ENCODE measurements at places on chromosomes 7 and 10.

- no peak for DNase-seq
Measured at GRCh38 chr7:101418694-101419093, 56.0 kb downstream of the COL26A1 start.

DNA sequence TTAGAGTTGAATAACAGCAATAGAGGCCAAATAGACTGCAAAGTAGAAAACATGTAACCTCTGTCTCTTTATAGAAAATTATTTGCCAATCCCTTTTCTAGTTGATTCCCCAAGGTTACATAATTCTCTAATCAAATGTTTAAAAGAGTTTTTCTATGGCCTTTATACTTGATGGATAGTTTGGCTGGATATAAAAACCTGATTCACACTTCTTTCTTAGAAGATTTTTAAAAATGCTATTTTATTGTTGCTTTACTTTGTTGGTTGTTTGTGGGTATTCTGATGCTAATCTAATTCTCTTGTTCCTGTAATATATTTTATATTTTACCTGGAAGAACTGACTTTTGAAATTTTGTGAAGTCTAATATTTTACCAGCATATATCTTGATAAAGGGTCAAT, 331.1 kb upstream of the MTPN start:
- no peak for DNase-seq

GRCh38 chr7:132368246-132368900, 207.9 kb downstream of the PLXNA4 start:
- DNase-seq: no peak

GRCh38 chr7:12890586-12890985, 203.2 kb downstream of the ARL4A start:
- DNase-seq: no peak

DNA sequence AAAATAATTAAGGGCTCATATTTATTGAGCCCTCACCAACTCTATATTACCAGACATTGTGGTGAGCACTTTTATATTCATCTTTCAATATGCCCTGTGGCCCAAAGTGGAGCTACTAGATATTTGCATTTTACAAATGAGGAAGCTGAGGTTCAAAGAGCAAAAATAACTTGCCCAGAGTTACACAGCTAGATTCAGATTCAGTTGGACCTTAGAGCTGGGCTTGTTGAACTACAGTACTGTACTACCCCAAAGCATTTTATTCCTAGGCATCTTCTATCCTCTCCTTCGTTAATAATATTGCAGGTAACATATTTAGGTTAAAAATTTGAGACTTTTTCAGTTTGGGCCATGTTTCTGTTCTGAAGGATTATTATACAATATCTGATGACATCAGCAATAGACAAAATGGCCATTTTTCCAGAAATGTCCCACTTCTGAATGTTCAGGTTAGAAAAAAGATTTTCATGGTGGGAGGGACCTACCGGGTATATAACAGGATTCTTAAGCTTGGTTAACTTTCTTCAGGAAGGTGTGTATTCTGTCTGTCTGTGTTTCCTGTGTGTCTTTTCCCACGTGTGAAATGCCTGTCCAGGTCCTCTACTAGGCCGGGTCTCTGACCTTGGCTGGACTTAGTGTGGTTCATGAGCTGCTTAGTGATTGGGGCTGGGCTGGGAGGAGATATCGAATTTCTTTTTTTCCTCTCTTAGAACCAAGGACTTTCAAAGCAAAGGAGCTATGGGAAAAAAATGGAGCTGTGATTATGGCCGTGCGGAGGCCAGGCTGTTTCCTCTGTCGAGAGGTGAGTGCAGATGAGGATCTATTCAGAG, 13.6 kb downstream of the PRXL2A start:
- DNase-seq: no peak

- DNase-seq: no peak
Measured at GRCh38 chr7:73343671-73344380, 15.9 kb downstream of the FKBP6 start.

GRCh38 chr7:19815546-19815945, 42.1 kb upstream of the TMEM196 start:
- no peak for DNase-seq

GRCh38 chr10:35433851-35434426, 97.6 kb downstream of the CCNY start:
- DNase-seq: peak; percentile 72

DNA sequence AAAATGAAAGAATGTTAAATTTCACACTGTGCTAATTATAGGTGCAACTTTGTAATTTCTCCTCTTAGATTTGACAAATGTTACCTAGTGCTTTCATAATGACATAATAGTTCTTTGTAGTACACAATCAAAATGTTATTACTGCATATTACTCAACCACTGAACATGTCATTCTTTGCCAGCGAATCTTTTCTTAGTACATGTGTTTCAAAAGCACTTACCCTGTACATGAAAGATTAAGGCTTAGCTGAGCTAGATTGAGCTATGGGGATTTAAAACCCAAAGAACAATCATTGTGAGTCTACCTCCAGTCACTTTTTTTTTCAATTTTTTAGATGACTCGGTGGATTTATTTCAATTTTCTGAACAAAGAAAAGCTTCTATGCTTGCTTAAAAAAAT, 123.5 kb upstream of the FERD3L start:
- no peak for DNase-seq

- no peak for DNase-seq
Measured at GRCh38 chr10:121351540-121351939, 246.7 kb downstream of the FGFR2 start.

DNA sequence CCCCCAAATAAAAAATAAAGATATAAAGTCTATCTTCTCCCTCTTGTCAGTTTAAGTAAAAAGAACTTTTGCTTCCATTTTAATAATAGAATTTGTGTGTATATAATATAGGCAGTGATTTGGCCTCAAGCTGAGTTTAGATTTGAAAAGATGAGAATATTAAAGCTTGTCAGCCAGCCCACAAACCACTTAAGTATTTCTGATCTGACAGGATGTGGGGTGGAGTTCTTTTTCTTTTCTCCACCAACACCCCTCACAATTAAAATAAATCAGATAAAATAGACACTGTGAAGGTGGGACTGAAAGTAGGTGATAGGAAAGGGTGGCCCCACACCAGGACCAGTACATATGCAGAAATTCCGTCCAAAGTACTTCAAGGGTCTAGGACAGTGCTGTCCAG, 714.1 kb downstream of the AUTS2 start:
- DNase-seq: no peak

DNA sequence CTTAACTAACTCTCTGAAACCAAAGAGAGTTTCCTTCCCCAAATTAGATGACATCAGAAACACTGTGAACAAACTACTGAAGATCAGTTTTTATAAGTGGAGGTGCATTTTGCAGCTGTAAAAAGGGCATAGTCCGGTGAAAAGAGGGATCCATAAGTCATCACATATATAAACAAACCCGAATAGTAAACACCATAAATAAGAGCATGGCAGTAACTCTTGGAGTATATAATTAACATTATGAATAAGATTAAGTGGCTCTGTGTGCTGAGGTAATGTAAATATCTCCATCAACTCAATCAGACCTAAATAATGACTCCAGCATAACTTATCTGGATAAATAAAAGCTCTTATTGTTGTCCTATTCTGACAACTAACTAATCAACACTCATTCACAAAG, 43.0 kb upstream of the SHTN1 start:
- DNase-seq: no peak

DNA sequence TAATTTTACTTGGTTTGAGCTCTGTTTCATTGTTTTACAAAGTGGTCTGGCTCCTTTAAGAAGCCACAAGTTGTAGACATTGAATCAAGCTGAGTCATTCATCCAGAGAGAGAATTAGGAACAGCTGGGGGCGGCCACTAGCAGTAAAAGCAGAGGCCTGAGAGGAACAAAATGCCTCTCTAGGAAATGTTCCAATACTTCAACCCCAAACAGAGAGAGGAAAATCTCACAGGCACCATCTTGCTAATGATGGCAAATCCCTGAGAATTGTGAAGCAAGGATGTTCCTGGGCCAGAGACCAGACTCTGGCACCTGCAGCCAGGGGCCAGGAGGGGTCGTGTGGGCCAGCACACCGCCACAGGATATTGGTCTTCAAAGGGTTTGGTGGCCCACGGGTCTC, 26.5 kb upstream of the TRIL start:
- peak; percentile 78 for DNase-seq

GRCh38 chr10:33697016-33697415, 362.5 kb upstream of the NRP1 start:
- DNase-seq: no peak

DNA sequence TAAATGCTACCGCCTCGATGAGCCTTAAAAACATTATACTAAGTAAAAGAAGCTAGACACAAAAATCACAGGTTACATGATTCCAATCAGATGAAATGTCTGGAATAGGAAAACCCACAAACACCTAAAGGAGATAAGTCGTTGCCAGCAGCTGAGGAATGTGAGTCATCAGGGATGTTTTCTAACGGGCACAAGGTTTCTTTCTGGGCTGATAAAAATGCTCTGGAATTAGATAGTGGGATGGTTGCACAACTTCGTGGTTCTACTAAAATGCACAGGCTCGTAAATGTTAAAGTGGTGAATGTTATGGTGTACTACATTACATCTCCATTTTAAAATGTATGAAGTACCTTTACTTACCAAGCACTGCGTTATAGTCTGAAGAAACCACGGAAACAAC, 9.7 kb downstream of the ABLIM1 start:
- no peak for DNase-seq

DNA sequence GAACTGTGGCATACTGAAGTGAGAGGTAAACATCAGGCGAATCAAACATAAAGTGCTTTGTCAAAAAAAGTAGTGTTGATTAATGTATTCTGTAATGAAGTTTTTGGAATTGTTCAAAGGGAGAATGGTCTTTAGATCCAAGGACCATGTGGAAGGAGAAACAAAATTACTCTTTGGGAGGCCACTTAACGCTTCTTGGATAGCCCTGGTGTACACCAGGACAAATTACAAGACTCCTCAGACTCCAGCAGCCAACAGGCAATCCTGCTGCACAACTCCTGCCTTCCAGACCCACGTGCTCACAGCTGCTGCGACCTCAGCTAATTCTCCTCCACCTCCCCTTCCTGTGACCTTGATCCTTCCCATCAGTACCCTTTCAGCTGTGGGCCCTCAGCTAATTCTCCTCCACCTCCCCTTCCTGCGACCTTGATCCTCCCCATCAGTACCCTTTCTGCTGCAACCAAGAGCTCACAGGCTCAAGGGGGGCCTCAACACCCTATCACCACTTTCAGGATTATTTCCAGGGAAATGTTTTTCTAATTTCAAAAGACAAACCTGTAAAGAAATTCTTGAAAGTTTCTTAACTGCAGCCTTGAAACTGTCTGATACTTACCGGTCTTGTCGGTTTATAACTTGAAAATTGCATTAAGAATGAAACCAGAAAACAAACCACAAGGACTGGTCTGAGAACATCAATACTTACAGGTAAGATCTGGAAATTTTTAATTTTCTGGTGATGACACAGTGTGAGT, 29.7 kb upstream of the DDC start:
- DNase-seq: no peak

Measured in common myeloid progenitor, CD34-positive (primary cell).